ENCODE measurements at places on chromosomes 2 and 18.
A peak's percentile ranks its signal among the peaks of the same experiment; 100 is the strongest.

- DNase-seq = no peak
Observed at GRCh38 chr2:51213826-51214225, 181.9 kb upstream of the NRXN1 start.

DNA sequence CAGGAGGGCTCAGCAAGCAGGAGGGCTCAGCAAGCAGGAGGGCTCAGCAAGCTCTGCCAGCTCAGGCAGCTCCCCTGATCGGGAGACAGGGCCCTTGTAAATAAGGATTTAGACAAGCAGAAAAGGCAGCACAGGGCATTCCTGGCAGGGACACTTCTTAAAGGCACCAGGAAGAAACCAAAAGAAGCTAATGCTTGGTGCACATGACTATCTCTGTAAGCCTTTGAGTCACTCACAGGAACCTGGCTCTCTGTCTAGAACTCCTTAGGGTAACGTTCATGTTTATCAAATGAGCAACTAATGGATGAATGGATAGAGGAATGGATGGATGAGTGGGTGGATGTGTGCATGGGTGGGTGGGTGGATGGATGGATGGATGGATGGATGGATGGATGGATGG lies 28.4 kb downstream of the TMEM37 start:
- no peak for DNase-seq

GRCh38 chr2:205010196-205010595 lies 464.9 kb downstream of the PARD3B start:
- no peak for DNase-seq

GRCh38 chr2:2173633-2174032 lies 157.4 kb downstream of the MYT1L start:
- no peak for DNase-seq

GRCh38 chr2:127597046-127597983 lies 48.6 kb upstream of the GPR17 start:
- DNase-seq = no peak

DNA sequence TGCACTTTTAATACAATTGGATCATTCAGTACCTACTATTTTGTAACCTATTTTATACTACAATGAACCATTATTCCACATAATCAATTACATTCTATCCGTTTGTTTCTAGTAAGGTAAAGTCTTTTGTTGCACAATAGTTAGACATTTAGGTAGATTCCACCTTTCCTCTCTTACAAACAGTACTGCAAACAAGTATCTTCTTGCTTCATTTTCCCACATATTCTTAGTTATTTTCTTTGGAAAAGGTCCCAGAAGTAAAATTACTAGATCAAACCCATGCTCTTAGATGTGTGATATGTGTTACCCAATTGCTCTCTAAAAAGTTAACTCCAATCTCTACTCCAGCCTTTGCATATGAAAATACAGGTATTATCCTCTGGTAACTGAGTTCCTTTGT lies 49.6 kb downstream of the SPIRE1 start:
- no peak for DNase-seq

DNA sequence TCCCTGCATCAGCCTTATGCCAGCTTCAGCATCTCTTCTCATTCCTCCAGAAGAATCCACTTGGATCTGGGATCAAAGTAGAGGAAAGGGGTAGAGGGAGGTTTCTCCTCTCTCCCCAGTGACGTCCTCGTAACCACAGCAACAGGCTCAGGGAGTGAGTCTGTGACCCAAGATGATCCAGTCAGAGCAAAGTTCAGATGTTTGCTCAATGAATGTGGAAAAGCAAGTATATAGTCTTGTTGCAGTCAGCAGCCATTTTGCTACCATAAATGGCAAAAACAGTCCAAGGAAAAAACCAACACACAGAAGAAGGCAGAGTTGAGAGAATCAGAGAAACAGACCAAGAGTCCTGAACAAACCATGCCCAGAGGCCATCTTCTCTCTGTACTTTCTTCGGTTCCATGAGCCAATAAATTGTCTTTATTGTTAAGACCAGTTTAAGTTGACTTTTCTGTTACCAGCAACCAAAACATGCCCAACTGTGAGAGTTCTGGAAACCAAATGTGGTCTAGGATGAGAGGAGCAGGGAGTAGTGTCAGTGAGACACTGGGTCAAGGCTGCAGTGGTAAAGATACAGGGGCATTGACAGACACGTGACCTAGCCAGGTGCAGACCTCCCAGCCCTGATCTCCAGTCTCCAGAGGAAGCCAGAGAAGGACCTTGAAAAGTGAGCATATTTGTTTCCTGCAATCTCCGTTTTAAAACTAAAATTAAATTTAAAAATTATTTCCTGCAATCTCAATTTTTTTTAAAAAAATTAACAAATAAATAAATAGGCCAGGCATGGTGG lies 3.2 kb upstream of the CXCR1 start:
- DNase-seq = no peak

GRCh38 chr18:36149514-36150289 lies 20.0 kb downstream of the ELP2 start:
- DNase-seq = no peak

GRCh38 chr2:126878601-126879000 lies 20.1 kb upstream of the TEX51 start:
- DNase-seq = no peak

GRCh38 chr2:231037202-231037730 lies at the start of gene C2orf72:
TSS of gene C2orf72 (plus strand) at chr2:231037523. CDS start at chr2:231037566, 43 bp downstream.
- DNase-seq = peak; percentile 6

- DNase-seq = no peak
Observed at GRCh38 chr2:159855143-159855542, 57.1 kb upstream of the CD302 start.

- DNase-seq = no peak
Observed at GRCh38 chr2:66555091-66555490, 120.2 kb downstream of the MEIS1 start.

GRCh38 chr2:34627003-34627402 lies 1027.9 kb upstream of the FAM98A start:
- DNase-seq = no peak

DNA sequence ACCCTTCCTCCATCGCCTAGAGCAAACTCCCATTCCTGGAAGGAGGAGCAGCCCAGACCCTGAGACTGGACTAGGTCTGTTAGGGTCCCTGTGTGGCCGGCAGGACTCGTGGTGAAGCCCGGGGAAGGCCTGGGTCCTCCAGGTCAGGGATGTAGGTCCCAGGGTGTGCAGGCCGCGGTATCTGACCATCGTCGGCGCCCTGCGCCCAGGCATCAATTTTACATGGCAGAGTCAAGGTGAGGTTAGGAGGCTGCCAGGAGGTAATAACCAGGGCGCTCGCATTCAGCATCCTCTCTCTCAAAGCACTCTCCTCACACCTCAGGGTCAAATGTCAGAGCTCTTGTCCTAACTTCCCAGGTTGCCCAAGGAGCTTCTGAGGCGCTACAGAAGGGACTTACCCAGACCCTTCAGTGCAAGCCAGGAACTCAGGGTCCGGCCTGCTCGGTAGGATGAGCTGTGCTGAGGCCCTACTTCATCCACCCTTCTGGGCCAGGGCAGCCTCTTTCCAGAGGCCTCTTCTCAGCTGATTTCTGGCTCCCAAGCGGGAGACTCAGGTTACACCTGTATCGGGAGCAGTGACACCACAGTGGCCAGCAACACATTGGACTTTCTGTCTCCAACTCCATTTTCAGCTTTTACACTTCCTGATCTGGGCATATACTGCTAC lies 628 bp downstream of the SH2D6 start:
- DNase-seq = no peak

- DNase-seq = no peak
Observed at GRCh38 chr2:8099267-8099582, 582.6 kb upstream of the ID2 start.

DNA sequence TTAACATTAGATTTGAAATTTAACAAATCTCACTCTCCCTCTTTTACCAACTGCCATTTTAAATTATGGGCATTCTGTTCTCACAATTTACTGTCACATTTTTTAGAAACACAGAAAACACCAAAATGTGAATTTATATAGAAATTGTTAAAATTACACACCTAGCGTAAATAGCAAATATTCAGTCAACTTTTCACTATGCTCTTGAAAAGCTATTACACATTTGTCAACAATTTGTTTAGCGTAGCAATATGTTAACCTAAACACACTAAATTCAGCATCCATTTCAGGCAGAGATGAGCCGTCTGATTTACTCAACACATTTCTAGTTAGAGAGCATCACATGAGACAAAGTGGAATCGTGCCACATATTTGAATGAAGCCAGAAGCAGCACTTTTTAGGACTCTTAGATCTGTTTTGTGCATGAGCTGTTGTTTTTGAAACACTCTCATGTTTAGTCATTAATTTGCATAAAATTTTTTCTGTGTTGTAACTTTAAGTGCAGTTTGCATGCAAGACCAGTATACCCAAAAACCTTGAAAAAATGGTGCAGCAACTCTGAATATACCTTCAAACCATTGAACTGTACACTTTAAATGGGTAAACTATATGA lies 8.2 kb downstream of the TTC32 start:
- DNase-seq = no peak

GRCh38 chr2:175864137-175864850 lies 137.8 kb downstream of the LNPK start:
- no peak for DNase-seq

DNA sequence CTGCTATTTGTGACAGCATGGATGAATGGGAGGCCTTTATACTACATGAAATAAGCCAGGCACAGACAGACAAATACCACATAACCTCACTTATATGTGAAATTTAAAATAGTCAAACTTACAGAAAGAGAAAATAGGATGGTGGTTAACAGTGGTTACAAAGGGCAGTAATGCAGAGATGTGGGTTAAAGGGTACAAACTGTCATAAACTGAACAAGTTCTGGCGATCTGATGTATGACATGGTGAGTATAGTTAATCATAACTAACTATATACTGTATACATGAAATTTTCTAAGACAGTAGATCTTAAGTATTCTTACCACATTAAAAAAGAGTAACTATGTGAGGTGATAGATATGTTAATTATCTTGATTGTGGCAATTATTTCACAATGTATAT lies 558.1 kb upstream of the ZNF804A start:
- DNase-seq = no peak

DNA sequence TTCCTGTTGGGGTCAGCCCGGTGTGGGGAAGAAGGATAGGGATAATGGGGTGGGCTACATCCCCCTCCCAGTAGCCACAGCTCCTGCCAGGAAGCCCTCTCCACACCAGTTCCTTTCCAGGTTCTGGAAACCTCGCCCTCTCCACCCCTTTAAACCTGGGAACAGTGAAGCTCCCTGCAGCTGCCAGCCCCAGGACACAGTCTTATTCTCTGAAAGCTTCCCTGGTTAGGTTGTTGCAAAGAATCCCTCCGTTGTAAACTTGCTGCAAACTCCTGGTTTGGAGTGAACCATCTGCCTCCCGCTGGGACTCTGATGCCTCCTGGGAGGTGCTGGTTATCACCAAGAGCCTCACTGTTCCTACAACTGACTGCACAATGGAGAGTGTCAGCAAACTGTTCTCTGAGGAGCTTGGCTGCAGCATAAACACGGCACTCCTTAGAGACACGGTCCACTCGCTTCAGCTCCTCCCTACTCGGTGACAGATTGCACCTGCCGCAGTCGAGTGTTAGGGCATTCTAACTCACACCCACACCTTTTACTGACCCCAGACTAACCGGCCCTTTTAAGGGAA lies 261.8 kb upstream of the RAB6C start:
- DNase-seq = no peak

- DNase-seq = no peak
Observed at GRCh38 chr2:75309596-75310463, 110.5 kb upstream of the TACR1 start.

- no peak for DNase-seq
Observed at GRCh38 chr18:71012789-71013188, 723.9 kb downstream of the SOCS6 start.

GRCh38 chr18:50080316-50080715 lies 114.6 kb downstream of the MYO5B start:
- no peak for DNase-seq

DNA sequence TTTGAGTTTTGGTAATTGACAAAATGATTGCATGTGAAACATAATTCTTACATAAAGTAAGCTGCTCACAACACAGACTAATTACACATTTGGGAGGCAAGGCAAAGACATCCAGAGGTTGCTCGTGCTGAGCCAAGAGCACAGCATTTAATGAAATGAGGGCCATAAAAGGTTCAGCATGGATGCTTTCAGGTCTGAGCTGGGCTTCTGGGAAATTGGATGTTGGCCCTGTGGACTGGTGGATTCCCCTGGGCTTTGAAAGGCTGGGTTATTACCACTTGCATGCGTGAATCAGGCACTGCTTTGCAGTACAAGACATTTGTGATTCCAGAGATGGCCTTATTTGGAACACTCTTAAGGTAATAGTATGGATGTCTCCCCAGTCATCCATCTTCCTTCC lies 533.5 kb upstream of the NRP2 start:
- no peak for DNase-seq

DNA sequence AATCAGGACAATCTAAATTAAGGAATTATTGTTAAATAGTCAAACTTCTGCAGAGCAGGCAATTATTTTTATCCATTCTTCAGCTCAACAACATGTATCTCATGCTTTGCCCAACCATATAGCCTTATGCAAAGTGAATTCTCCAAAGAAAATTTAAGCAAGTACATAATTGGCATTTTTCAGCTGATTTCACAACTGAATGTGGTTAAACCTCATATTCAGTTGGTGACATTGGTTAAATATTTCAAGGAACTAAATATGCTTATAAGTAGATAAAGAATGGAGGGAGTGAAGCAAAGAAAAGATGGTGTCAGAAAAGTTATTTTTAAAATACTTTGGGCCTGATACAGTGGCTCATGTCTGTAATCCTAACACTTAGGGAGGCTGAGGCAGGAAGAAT lies 816.2 kb downstream of the NRXN1 start:
- DNase-seq = peak; percentile 0

DNA sequence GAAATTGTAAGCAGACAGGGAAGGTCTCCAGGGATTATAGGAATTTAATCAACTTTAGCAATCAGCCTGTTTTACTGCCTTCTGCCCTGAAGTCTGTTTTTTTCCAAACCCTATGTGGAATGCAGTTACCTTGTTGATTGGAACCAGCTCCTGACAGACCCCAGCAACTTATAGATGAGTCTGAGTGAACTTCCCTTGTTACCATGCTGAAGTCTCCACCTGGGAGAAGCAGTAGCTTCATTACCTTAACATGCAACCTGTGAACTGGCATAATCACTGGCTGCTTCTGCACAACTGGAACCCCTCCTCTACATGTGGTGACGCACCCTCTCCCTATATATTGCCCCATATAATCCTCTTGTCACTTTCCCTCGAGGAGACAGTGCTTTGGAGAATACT lies 226.3 kb upstream of the SPOPL start:
- no peak for DNase-seq

GRCh38 chr18:49247781-49248180 lies 212.7 kb downstream of the DYM start:
- peak; percentile 48 for DNase-seq

Measured in cardiac muscle cell (in vitro differentiated cells and primary cell).